Stimulated activated CD4-positive, alpha-beta T cell treated with anti-CD3 and anti-CD28 coated beads, Interleukin-1b, Interleukin-23, amount 100 ng/mL, for 1 hour (primary cell): ENCODE measurements at places on chromosomes 16 and 17.

- DNase-seq = no peak
These were observed 261.8 kb downstream of the CBLN1 start for GRCh38 chr16:49019831-49020230.

DNA sequence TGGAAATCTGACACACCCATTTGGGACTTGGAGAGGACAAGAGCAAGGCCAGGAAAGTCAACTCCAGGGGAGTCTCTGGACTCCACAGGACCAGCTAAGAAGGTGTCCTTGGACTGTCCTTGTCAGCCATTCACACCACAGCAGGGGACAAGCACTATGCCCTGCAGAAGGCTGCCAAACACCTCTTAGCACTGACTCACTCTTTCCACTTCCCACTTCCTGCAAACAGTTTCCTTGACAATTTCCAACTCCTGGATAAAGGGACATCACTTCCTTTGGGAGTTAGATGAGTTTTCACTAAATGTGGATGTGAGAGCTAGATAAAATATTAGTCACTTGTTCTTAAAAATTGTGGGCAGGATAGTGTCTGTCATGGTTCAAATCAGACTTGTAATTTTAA is 37.8 kb upstream of the BCAR1 start:
- no peak for DNase-seq

GRCh38 chr17:49753959-49754391 is 10.0 kb downstream of the FAM117A start:
- no peak for DNase-seq

DNA sequence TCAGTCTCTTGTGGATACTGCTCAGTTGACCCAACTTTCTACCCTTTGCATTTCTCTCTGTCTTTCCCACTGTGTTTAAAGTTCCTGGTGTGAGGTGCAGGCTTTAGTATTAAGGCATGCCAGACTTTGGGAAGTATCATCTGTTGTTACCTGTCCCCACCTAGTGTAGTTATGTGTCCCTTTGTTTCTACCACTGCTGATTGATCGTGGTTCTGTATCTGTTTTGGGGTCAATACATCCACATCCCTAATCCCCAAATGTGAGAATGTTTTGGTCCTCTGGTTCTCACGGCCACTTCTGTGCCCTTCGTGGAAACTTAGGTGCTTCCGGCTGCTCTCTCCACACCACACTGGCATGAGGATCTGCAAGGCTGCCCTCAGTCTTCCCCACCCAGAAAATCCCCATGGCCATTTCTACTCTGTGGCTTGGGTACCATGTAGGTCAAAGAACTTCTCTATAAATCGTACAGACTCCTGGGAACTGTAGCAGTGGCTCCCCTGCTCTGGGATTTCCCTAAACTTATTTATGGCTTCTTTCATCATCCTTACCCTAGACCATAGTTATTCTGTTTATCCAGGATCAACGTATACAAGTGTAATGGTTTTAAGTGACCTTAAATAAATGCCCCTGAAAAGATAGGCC is 443.2 kb downstream of the XYLT1 start:
- no peak for DNase-seq

DNA sequence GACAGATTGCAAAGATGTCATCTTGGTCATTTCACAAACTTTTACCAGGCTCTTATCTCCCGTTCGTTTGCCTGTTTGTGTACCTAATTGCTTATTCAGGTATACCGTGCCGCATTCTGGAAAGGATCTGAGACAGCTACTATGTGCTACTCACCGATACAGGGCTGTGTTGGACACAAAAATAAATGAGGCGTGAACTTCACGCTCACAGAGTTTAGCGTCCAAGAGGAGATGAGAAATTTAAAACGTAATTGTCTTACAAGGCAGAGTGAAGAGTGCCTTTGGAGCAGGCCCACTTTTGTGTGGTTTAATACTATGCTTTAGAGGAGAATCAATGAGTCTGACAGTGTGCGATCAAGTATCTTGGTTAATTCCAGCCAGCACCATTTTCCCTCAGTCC is 26.7 kb downstream of the MAF start:
- no peak for DNase-seq

- DNase-seq = no peak
These were observed 10.7 kb upstream of the EPOP start for GRCh38 chr17:38685491-38685890.

- no peak for DNase-seq
These were observed 422.9 kb downstream of the UTP18 start for GRCh38 chr17:51683291-51683690.
